ENCODE measurements at places on chromosomes 5 and 9.

DNA sequence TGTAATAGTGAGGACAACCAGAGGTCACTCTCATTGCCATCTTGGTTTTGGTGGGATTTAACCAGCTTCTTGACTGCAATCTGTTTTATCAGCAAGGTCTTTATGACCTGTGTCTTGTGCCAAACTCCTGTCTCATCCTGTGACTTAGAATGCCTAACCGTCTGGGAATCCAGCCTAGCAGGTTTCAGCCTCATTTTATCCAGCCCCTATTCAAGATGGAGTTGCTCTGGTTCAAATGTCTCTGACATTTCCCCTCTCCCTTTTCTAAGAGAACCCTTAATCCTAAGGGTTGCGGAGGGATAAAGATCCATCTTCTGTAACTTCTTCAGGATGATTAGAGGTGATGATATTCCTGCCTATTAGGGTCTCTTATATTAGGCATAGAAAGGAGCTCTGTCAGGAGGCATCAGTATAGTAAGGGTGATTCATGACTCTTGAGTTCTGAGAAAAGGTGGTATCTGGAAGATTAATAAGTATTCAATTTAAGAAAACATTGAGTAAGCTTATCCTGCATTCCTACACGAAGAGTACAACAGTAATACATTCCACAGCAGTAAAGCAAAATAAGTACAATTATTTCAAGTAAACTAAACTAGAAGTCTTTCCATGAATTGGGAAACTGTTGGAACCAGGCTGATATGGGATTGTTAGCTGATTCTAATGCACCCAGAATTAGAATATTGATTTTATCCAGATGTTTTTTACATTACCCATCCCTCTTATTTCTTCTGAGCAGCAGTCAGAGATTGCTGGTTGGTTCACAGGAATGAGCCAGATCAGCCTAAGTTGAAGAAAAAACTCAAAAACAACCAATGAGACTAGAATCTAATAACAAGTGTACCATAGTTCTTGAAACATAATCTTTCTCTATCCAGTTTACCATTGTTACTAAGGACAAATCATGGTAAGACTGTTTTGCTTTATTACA, 39.9 kb downstream of the SHC3 start:
- DNase-seq: no peak

DNA sequence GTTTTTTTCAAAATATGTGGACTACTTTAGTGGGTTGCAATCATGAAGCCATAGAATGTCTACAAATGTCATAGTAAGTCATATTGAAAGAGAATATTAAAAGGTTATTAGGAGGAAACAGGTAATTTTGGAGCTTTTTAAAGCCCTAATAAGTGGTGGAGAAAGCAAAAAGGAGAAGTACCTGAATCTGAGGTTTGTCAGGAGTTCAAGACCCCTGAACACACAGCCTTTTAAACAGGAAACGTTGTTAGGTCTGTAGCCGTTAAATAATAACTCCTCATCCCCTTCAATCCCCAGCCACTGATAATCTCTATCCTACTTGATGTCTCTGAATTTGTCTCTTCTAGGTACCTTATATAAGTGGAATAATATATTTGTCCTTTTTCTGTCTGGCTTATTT, 51.1 kb downstream of the SPEF2 start:
- no peak for DNase-seq

DNA sequence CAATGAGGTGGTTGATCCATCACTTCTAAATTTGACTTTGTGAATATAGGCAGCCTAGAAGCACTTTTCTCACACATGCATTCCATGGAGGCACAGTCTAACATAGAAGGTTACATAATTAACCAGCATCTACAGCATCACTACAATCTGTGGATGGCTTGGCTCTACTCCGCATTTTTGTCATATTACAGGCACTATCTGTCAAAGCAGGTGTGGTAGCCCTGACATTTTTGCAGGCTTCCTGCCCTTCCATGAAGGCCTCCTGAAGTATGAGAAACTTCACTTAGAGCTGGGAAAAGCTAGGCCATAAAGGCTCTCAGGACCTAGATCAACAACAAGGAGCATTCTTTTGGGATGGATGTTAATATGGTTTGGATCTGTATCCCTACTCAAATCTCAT, 378.0 kb downstream of the ANXA1 start:
- no peak for DNase-seq

GRCh38 chr5:33231935-33232334, 208.8 kb upstream of the TARS1 start:
- no peak for DNase-seq

DNA sequence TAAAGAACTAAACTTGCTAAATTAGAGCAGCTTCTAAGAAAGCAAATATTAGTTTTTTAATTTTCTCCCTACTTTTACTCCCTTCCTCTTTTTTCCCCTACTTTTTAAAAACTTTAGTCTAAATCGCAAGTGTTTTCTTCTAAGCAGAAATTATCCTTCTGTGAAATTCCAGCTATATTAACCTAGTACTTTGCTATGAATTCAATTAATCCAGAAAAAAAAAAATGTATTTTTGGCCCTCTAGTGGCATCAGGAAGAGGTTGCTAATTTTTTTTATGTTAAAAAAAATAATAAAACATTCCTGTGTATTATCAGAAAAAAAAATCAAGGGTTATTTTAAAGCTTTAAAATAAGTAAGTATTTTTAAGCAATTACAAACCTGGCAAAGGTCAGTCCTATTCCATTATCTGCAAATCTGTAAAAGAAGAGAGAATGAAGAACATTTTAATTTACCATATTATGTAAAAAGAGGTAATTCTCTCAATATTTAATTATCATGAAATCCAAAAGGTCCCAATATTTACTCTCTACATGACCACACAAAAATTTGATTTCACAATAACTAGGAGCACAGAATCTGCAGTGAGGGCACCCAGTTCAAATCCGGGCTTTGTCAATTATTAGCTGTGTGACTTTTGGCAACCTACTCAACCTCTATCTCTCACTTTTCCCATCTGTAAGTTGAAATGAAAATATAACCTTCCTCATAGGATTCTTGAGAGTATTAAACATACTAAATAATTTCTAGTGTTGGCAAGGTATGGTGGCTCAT, 52.0 kb downstream of the CEMIP2 start:
- DNase-seq: no peak
